ENCODE measurements at places on chromosomes 12 and 14.

DNA sequence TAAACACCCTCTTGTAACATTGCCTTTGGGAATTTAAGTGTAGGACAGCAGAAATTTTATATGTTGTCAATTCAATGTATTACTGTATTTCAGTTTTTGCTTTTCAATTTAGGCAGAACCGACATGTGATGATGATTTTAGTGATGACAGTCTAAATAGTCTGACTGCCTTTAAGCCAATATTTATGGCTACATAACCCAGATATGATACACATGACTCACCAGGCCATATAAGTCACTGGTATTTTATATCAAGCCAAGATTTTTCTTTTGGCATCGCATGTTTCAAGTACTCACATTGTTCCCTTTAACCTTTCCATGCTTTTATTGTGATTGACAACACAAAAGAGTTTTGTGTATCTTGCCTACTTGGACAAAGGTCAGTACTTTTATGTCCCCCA is 13.6 kb upstream of the PPM1A start:
- no peak for DNase-seq

- peak; percentile 32 for DNase-seq
Observed at GRCh38 chr14:62162998-62163589, 400.9 kb downstream of the SNAPC1 start.

DNA sequence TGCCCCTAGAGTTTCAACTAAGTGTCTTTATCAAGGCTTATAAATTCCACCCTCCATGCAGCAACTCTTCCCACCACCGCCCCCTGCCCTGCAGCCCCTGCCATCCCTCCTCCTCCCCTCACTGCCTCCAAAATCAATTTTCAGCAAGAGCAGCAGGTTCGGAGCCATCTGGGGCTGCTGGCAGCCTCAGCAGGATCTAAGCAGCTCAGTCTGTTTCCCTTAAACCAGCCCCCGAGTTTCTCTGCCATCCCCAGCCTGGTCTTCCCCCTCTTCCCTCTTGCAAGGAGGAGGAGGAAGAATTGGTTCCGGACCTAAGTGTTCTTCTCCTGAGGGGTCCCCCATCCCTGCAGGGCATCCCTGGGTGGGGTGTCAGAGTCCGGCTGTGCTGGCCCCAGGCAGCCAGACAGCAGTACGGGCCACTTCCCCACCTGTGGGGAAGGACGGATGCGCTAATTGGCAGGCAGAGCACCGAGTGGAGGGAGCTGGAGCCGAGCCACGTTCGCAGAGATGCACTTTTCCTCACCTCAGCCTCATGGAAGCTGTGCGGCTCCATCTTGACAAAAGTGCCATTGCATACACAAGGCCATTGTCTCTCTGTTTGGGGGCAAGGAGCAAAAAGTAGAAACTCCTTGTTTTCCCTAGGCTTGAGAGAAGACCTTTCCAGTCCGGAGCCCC is 189.3 kb downstream of the KCNA5 start:
- no peak for DNase-seq

DNA sequence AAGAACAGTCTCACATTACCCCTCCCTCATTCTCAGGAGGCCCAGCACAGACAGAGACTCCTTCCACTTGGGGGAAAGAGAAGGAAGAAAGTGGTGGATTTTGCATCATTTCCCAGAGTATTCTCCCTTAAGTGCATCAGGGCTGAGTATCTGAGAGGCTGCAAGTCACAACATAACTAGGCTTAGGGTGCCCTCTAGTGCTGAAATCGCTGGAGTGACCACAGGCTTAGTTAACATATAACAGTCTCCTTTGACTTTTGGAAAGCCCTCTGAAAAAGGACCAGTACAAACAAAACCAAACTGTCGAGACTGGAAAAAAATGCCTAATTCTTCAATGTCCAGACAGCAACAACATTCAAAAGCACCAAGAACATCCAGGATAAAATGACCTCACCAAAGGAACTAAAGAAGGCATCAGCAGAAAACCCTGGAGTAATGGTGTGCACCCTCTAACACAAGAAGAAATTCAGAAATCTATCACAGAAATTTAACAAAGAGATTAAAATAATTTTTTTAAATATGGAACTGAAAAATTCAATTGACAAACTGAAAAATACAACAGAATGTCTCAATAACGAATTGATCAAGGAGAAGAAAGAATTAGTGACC is 412.3 kb downstream of the RPS29 start:
- DNase-seq = peak; percentile 58

DNA sequence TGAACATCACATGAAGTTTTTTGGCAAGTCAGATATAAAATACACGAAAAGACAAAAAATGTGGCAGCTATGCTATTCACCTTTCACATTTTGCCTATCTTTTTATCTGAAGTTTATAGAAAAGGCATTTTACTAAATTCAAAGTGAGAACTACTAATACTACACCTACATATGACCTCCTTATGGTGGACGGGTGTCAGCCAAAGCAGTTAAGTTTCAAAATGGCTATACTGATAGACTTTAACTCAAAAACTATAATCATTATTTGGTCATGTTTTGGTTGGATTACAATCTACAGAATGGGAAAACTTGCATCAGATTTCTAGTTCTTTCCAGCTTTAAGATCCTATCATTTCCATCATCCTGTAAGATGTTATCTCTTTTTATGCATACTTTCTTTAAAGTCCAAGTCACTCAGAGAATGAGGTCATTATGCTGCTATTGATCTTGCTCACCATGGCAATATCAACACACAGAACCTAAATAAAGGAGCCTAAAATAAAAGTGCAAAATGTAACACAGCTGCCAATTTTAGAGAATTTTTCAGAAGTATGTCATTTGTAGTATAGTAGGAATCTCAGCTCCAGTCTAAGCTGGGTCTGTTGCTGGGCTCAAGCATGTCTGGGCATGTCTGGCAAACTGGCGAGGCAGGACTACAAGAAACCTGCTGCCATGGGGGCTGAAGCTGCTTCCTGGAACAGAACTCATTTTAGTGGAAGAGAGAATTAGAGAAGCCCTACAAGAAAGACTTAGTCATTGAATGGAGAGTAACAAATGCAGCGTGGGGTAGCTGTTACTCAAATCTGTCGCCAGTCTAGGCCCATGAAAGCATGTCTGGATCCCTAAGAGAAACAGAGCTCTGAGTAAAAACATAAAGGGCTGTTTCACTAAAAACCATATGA is 7.6 kb upstream of the AEBP2 start:
- DNase-seq = no peak

GRCh38 chr14:103693515-103693914 is 21.7 kb downstream of the XRCC3 start:
- DNase-seq = no peak

DNA sequence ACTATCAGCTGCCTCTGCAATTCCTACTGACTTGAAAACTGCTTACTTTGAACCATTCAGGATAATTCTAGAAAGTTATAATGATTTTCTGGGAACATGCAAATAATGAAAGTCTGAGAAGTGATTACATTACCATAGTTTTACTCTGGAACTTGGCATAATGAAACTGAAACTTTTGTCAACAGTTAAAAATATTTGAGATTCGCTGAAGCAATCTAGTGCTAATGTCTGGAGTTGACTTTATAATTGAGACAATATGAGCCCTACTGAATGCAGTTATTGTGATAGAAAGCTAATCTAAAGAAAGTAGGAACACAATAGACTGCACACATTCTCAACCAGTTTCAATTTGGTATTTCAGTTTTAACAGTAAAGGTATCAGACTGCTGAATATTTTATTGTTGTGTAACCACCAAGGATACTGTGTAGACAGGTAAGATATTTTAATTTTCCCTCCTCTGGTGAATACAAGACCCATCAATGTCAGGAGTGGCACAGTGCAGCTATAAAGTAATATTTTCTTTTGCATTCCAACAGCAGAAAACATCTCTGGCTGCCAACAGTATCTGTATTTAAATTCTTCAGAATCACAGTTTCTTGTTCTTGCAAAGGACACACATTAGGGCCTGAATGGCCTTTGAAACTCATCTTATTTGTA is 483.5 kb downstream of the ATP23 start:
- DNase-seq = peak; percentile 39

DNA sequence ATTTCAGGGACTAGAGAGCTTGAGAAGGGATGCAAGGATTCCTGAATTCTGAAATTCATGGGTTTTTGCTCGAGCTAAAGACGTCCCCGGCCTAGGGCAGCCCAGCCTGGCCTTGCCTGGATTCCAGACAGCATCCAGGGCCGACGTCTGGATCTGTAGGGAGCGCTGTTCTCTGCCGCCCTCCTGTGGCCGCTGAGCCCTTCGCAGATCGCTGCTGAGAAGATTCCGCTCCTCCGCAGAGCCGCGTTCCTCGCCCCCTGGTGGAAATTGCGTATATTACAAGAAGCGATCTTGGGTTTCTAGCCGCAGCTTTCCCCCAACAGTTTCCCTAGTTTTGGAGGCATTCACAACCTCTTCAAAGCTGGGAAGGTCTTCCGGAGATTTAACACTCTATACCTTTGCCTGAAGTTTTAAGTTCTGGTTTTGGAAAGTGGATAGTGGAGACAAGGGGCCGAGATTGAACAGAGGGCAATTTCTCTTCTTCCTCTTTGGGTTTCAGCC is 5.1 kb downstream of the CISTR start:
- DNase-seq = peak; percentile 95

DNA sequence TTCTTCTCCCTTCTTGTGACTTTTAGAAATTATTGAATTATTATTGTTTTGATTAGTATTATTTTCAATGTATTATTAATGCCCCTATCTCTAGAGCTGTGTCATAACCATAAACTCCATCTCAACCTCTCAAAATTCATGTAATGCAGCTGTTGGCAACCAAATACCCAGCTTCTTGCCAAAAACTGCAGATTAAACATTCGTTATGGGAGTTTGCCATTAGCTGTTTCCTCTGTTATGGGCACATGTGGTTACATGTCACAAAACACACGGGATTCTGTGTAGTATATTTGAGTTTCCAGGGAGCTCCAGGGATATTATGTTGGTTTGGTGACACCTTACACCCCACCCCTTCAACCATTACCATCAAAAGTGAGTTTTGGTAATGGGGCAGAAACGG is 2.8 kb upstream of the ALX1 start:
- DNase-seq = no peak

DNA sequence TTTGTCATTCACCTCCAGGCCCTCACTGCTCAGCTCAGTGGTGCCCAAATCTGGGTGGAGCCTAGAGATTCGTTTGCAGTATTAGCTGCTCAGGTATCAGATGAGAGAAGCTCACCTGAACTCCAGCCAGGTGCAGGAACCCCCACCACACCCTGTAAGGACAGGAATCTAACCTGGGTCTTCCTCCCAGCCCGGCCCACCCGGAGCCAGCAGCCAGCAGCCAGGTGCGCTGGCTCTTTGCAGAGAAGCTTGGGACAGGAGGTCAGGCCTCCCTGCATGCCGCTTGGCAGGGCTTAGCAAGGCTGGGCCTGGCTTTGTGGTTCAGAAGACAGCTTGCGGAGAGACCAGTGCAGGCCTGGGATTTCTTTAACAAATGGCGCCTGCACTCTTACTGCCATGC is 125.6 kb upstream of the MYL2 start:
- no peak for DNase-seq

DNA sequence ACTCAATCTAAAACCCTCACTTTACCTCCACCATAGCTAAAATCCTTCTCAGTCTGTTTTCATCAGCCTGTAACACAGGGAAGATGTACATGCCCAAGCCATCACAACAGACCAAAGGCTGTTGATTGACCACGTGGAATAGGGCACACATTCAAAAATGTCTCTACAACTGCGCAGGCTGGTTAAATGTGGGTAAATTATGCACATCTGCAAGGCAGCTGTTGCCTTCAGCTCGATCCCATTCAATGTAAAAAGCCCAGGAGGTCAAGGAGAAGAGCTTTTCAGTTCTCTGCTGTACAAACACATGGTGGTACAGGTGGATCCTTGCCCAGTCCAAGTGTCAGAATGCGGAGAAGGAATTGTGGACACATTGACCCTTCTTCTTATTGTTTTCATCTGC is 354.0 kb downstream of the FLRT2 start:
- DNase-seq = no peak

- no peak for DNase-seq
Observed at GRCh38 chr12:32615441-32615840, 63.7 kb upstream of the DNM1L start.

DNA sequence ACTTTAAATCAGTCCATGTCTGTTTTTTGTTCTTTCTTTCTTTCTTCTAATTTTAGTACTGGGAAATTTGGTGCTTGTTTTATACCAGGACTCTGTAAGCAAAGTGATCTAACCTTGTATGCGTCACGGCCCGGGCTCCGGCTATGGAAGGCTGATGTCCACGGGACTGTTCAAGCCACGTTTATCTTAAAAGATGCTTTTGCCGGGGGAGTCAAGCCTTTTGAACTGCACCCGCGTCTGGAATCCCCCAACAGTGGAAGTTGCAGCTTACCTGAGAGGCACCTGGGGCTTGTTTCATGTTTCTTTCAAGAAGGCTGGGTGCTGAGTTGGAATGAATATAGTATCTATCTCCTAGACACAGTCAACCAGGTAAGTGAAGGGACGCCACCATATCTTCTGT is 62.2 kb downstream of the TECPR2 start:
- DNase-seq = no peak

DNA sequence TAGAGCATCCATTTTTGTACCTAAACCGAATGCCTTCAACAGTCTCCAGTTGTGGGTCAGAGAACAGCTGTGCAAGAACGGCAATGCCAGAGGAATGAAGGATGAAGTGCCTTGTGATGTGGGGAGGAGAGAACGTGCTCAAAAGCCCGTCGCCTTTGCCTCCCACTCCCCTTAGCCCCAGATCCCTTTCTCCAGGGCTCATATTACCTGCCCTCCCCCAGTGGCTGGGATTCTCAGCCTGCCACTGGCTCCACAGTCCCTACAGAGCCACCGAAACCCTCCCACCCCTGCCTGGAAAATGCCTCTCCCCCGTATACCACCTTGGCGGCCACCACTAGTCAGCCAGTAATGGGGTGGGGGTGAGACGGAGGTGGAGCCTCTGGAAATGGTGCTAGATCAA is 158.5 kb downstream of the ZFP36L1 start:
- no peak for DNase-seq

DNA sequence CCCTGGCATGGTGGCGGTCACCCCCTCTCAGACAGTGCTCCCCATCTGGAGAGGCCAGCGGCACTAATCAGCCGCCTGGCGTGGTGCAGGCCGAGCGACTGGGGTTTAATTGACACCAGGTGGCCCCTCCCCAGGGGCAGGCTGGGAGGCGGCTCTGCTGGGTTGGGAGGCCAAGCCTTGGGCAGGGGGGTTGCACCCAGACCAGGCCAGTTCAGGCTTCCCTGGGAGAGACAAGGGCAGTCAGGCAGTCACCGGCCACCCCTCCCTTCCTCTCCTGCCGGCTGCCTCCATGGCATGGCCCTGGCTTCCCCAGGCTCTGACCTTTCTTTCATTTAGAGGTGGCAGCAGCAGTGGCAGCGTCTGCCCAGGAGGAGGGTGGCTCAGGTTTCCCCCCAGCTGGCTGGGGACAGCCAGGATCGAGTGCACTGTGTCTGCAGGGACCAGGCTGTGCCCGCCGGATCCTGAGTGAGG is 78.1 kb upstream of the NOS1 start:
- no peak for DNase-seq

- DNase-seq = peak; percentile 75
Observed at GRCh38 chr12:108905725-108906124, 25.8 kb downstream of the DAO start.
